ENCODE measurements at places on chromosomes 11 and 22. TPM values are rescaled to one million over a fixed set of nuclear protein-coding genes. Genes with fewer than 3 reads are reported as not detected.

Gene CDC42BPG
- 0.50 TPM for total RNA-seq

Gene PATE4
- not detected for total RNA-seq

Gene CHCHD10
- 59.5 TPM for total RNA-seq

Gene APLP2
- total RNA-seq, result 32.1 TPM

Gene TRIOBP
- 48.6 TPM for total RNA-seq

Gene KRTAP5-2
- total RNA-seq, result not detected

Gene TMEM191C
- 2.6 TPM for total RNA-seq

Gene SLC5A1
- total RNA-seq, result not detected

Gene OAF
- total RNA-seq, result 2.3 TPM

Gene OR2AG2
- 0.18 TPM for total RNA-seq

Gene LRRC4C
- not detected for total RNA-seq

Gene RAG2
- not detected for total RNA-seq

Gene OR52N4
- 0.52 TPM for total RNA-seq

Gene AQP11
- 0.95 TPM for total RNA-seq

Gene NPAS4
- 0.27 TPM for total RNA-seq

Gene TP53AIP1
- total RNA-seq, result not detected

Measured in T-helper 2 cell treated with Interferon-gamma antibody and Interleukin-4, amounts not matched to agents 100 ng/mL and 5 ng/mL, for 36 hours (primary cell).